ENCODE measurements at places on chromosomes 4 and X.

- DNase-seq = no peak
These were observed 45.9 kb downstream of the ADGRL3 start for GRCh38 chr4:61246034-61246433.

GRCh38 chr4:189255636-189256035 is 685.0 kb upstream of the FRG1 start:
- DNase-seq = no peak

DNA sequence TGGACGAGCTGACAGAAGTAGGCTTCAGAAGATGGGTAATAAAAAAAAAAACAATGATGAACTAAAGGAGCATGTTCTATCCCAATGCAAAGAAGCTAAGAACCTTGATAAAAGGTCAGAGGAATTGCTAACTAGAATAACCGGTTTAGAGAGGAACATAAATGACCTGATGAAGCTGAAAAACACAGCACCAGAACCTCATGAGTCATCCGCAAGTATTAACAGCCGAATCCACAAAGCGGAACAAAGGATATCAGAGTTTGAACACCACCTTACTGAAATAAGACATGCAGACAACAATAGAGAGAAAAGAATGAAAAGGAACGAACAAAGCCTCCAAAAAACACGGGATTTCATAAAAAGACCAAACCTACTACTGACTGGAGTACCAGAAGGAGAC is 10.5 kb downstream of the NELFA start:
- DNase-seq = no peak

DNA sequence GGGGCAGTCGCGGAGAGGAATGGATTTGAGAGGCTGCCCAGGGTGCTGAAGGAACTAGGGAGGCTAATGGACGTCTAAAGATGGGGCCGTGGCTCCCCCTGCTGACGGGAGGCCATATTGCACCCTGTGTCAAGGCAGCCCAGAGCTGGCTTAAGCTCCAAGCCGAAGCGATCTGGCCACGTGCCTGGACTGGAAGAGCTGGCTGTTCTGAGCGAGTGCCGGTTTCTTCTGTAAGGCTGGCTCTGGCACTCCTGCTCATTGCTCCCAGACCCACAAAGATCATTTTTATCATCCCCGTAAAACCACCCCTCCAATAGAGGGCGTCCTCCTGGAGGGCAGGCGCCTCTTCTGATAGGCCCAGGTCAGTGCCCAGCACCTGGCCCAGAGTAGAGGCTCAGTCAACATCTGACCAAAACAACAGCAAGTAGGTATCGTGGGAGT is 5.6 kb downstream of the PNCK start:
- peak; percentile 75 for DNase-seq

GRCh38 chr4:176800891-176801534 is 8.3 kb upstream of the VEGFC start:
- no peak for DNase-seq

- DNase-seq = no peak
These were observed 50.3 kb downstream of the MED28 start for GRCh38 chr4:17664755-17665154.

DNA sequence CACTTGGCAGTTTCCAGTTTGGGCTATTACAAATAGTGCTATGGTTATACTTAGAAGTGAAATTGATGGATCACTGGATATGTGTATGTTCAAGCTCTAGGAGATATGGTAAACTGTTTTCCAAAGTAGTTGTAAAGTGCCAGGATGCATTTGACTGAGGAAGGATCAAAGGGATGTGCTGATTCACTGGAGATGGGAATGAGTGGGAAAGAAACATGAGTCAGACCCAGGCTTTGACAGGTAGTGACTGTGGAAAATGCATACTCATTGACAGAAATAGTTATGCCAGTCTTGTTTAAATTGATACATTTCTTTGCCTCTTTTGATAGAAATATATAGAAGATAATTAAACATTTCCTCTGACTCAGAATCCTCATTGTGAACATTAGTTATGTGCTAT is 77.9 kb downstream of the CEP135 start:
- DNase-seq = no peak

DNA sequence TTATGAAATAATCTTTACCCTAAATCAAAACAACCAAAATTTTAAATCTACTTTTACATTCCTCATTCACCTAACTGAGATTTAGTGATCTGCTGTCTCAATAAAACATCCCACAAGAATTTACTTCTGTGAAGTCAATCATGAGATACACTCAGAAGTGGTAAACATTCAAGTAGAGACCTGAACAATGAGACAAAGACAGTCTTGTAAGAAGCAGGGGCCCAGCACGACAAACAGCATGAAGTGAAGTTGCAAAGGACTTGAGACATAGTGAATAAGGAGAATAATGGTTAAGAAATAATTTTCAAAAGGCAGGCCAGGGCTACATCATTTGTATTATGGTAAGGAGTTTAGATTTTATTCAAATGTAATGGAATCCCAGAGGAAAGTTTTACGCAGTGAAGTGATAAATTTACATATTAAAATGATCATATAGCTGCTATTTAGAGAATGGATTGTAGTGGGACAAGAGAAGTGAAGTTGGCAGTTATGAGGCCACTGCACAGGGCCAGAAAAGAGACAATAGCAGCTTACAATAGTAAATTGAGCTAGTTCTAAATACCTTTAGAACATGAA is 101.9 kb downstream of the MAB21L2 start:
- no peak for DNase-seq

All from CD4-positive, alpha-beta T cell treated with Interleukin-10 for 1 hour (primary cell).